ENCODE measurements at places on chromosomes 5 and 9. TPM values are rescaled to one million over a fixed set of nuclear protein-coding genes. Genes with fewer than 3 reads are reported as not detected.

The NAA35 gene
- total RNA-seq = 16.5 TPM

The SFXN1 gene
- 410 TPM for total RNA-seq

The OR1J2 gene
- not detected for total RNA-seq

The KIF4B gene
- total RNA-seq = under 0.01 TPM

The ADRB2 gene
- 3.4 TPM for total RNA-seq

The BTNL8 gene
- not detected for total RNA-seq

The CDH6 gene
- 232 TPM for total RNA-seq

The PGM5 gene
- total RNA-seq = 14.7 TPM

DNA sequence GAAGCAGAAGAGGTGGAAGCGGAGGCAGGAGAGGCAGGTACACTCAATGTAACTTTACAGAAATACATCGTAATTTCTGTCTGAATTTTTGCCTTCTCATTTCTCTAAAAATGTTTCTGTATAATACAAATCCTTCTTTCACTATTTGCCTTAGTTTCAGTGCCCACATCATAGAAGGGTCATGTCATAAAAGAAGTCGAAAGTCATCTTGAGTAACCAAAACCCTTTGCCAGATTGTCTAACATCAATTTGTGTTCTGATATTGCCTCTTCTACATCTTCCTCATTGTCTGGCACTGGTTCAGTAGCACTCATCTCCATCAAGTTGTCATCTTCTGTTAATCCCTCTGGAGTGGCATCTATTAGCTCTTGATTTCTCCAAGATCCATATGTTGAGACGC is 6.2 kb upstream of the CYFIP2 start:
- no peak for DNase-seq

DNA sequence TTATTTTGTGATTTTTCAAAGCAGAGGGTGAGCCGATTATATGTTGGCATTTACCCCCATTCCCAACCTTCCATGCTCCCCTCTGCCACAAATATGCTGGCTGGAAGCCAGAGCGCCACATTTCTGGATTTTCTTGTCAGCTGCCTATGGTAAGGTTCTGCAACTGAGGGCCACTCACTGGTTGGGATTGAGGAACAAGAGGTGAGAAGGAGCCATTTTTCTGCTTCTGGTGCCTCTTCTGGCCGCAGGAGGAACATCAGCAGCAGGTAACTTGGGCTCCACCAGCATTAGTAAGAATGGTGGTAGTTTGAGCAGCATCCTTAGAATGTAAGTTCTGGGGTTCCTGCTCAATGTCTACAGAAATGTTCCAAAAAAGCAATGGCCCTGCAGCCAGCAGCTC is 159.5 kb upstream of the MAST4 start:
- no peak for DNase-seq

DNA sequence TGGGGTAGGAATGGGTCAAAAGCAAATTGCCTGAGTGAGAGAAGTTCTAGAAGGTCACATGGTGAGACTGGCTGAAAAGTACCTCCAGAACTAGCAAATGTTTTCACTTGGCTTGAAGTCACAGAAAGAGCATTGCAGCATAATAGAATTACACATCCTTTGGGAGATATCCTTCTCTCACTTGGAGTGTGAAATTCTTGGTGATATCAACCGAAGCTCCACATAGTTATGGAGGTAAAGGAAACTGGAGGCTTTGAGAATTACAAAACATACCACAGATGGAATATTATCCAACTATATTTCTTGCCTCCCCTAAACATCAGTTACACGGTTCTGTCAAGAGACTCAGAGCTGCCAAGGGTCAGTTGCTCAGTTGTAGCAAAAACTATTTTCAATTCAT is 182.4 kb downstream of the SEMA5A start:
- DNase-seq = no peak

DNA sequence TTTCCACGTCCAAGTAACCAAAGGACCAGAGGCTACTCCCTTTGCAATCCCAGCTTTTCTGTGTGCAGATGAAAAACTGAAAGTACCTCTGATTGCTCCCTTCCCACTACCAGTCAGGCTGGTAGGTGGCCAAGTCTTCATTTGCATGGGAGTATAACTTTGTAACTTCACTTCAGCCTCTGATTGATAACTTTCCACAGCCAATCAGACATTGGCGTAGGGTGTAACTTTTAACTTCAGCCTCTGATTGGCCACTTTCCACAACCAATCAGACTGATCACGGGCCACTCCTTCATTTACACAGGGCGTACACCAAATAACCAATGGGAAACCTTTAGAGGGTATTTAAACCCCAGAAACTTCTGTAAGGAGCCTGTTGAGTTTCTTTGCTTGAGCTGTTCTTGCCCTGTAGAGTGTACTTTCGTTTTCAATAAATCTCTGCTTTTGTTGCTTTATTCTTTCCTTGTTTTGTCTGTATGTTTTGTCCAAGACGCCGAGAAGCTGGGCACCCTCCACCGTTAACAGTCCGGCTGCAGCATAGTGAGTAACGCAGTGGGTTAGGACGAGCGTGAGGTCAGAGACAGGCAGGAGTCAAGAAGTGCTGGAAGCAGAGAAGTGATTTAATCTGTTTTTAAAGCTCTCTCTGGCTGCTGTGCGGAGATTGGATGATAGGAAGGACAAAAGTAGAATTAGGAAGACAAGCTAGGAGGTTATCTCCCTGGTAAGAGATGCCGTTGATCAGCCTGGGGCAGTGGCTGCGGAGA is 3.5 kb upstream of the EXOSC2 start:
- peak; percentile 94 for DNase-seq

- no peak for DNase-seq
These were observed 149.5 kb upstream of the PANK3 start for GRCh38 chr5:168728546-168729211.

GRCh38 chr5:116571568-116572349 is 2.9 kb downstream of the SEMA6A start:
- DNase-seq = no peak

GRCh38 chr5:8641786-8642505 is 773.0 kb downstream of the MTRR start:
- no peak for DNase-seq

GRCh38 chr5:154287136-154287535 is 96.6 kb downstream of the GALNT10 start:
- DNase-seq = peak; percentile 87

DNA sequence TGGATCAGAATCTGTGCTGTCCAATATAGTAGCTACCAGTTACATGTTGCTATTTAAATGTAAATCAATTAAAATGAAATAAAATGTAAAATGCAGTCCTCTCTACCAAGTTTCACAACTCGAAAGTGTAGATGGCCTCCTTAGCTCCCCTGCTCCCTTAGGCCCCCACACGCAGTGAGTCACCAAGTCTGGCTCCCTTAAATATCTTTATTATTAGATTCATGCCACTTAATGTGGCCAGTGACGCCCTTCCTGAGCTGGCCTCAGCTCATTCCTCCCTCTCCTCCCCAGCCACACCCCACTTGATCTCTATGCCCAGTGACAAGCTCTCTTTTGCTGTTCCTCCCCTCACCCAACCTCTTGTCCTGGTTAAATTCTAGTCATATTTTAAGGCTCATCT is 88.4 kb upstream of the DNAH5 start:
- peak; percentile 33 for DNase-seq

GRCh38 chr5:114434396-114435219 is 72.7 kb downstream of the KCNN2 start:
- peak; percentile 22 for DNase-seq

DNA sequence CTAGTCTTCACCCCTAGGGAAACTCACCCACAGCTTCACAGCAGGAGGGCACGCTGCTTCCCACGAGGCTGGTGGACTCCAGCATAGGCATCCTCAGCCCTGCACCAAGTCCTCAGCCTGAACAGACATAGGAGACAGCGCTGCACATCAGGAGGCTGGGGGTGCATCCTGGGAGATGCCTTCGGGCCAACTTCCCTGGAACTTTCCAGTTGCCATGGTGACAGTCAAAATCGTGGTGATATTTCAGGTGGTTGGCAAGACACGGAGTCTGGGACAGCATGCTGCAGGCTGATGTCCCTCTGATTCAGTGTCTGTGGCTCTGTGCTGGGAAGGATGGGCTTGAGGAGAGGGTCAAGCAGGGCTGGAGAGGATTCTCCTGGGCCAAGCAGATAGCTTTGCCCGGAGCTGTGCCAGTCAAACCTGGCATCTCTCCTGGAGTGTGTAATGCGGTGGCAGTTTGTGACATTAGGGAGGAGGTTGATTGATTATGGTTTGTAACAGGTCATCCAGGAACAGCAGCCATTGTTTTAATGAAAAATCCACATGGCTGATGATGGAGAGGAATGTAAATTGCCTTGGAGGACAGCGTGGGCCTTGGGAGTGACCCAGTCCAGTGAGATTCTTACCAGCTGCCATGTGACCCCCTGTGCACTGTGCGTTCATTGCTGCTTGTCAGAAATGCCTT is 35.6 kb upstream of the SEMA4D start:
- no peak for DNase-seq

GRCh38 chr9:110179734-110180133 is 28.2 kb downstream of the C9orf152 start:
- DNase-seq = peak; percentile 86

- no peak for DNase-seq
These were observed 1104.8 kb upstream of the C9orf72 start for GRCh38 chr9:28678097-28678496.

DNA sequence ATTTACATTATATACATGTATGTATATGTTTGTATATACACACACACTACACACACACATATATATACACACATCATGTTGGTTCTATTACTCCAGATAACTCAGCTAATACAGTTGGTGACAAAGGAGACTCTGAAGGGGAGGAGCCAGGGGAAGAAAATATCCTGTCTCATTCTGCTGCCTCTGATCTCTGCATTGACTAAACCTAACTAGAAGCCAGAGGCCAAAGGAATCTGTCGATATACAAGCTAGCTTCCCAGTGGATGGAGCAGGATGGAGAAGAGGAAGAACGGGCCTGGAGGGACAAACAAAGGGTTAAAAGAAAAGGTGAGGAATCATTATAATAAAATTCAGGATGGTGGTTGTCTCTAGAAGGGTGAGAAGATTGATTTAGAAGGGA is 13.7 kb upstream of the RHOBTB3 start:
- no peak for DNase-seq

DNA sequence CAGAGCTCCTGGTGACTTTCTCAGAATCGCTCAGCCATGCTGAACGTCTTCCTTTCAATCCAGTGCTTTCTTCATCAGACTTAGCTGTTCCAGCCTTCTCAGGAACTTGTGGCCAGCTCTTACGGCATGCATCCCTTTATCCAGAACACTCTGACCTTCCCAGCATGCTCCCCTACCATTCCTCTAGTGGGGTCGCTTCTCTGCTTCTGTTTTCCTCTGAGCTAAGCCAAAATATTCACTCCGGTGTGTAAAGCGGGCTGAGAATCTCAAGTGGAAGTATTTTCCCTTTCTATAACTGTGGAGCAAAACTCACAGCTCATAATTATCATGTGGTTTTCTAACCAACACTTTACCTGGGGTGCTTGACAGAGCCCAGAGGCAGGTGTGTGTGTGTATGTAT is 6.2 kb downstream of the DCANP1 start:
- no peak for DNase-seq

DNA sequence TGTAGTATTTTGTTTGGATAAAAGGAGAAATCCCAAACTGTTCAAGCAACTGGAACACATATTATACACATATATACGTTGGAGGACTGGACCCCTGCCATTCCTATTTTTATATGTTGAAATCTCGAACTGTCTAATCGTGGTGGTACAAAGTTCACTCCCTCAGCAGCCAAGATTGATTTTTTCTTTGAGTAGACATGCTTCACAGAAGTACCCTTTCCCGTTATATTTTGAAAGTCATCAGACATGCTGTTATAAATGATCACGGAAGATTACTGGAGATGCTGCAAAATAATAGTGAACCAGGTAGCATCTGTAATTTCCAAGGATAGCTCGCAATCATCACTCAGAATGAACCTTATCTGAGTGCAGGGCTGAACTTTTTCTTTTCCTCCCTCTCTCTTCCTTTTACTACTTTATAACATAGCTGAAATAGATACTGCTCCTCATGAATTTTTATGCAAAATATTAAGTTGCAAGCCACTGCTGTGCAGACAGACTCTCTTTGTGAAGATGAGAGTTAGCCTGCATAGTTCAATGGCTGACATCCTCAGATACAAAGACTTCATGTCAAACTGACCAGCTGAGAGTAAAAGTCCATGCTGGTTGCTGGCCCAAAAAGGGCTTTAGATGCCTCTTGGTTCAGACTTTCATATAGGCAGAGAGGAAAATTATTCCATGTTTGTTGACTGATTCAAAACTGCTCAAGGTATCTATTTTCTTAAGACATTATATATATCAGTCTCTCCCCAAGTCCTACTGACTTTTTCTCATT is 451.9 kb downstream of the TMEM38B start:
- DNase-seq = no peak

DNA sequence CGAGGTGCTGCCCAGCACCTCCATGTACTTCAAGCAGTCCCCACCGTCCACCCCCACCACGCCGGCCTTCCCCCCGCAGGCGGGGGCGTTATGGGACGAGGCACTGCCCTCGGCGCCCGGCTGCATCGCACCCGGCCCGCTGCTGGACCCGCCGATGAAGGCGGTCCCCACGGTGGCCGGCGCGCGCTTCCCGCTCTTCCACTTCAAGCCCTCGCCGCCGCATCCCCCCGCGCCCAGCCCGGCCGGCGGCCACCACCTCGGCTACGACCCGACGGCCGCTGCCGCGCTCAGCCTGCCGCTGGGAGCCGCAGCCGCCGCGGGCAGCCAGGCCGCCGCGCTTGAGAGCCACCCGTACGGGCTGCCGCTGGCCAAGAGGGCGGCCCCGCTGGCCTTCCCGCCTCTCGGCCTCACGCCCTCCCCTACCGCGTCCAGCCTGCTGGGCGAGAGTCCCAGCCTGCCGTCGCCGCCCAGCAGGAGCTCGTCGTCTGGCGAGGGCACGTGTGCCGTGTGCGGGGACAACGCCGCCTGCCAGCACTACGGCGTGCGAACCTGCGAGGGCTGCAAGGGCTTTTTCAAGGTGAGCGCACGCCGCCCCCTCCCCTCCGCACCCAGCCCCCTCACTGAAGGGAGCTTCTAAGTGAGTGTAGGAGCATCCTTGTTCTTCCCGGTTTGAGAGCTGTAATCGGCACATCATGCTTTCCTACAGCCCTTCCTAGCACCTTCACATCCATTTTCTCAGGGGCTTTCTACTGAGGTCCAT is 6.9 kb downstream of the NR4A3 start:
- no peak for DNase-seq

GRCh38 chr5:2031581-2031980 is 148.9 kb upstream of the IRX4 start:
- no peak for DNase-seq

DNA sequence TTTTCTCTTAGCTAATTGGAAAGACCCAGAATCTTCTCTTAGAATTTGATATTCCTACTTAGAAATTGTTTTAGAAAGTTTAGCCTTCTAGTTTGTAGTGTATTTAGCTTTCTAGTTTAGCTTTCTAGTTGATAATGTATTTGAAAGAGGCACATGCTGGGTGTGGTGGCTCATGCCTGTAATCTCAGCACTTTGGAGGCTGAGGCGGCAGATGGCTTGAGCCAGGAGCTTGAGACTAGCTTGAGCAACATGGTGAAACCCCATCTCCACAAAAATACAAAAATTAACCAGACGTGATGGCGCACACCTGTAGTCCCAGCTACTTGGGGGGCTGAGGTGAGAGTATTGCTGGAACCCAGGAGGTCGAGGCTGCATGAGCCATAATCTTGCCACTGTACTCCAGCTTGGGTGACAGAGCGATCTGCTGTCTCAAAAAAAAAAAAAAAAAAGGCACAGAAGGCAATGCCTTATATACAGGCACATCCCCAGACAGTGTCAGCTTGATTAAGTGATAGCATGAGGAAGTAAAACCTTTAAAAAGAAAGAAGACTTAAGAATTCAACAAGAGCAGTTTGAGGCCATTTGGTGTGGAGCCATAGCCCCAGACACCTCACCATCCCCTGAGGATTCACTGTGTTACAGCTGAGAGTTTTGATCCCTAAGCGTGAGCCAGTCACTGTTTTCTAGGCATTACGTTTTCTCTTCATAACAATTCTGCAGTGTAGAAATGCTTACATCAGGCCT is 34.6 kb downstream of the ZSWIM6 start:
- DNase-seq = no peak
